ENCODE measurements at places on chromosomes 1 and 21. TPM values are rescaled to one million over a fixed set of nuclear protein-coding genes. Genes with fewer than 3 reads are reported as not detected.

SELP gene
- 1.6 TPM for total RNA-seq

UBE2U gene
- not detected for total RNA-seq

SNRPE gene
- 160 TPM for total RNA-seq

DTL gene
- total RNA-seq, result 65.4 TPM

EXTL1 gene
- total RNA-seq, result not detected

SH2D2A gene
- total RNA-seq, result 221 TPM

DNTTIP2 gene
- total RNA-seq, result 75.7 TPM

TNFRSF25 gene
- total RNA-seq, result 101 TPM

MXRA8 gene
- 1.6 TPM for total RNA-seq

OR6N1 gene
- not detected for total RNA-seq

FLG2 gene
- not detected for total RNA-seq

HRNR gene
- total RNA-seq, result not detected

UBXN10 gene
- total RNA-seq, result 0.91 TPM

CAPN8 gene
- not detected for total RNA-seq

MEF2D gene
- total RNA-seq, result 86.8 TPM

FGR gene
- total RNA-seq, result 0.62 TPM

CATSPER4 gene
- total RNA-seq, result 0.19 TPM

LCE3B gene
- total RNA-seq, result not detected

Data from activated T-cell treated with anti-CD3 and anti-CD28 coated beads, Interleukin-2, amount 50 U/mL, for 72 hours (primary cell).